ENCODE measurements at places on chromosomes 1 and 21.

DNA sequence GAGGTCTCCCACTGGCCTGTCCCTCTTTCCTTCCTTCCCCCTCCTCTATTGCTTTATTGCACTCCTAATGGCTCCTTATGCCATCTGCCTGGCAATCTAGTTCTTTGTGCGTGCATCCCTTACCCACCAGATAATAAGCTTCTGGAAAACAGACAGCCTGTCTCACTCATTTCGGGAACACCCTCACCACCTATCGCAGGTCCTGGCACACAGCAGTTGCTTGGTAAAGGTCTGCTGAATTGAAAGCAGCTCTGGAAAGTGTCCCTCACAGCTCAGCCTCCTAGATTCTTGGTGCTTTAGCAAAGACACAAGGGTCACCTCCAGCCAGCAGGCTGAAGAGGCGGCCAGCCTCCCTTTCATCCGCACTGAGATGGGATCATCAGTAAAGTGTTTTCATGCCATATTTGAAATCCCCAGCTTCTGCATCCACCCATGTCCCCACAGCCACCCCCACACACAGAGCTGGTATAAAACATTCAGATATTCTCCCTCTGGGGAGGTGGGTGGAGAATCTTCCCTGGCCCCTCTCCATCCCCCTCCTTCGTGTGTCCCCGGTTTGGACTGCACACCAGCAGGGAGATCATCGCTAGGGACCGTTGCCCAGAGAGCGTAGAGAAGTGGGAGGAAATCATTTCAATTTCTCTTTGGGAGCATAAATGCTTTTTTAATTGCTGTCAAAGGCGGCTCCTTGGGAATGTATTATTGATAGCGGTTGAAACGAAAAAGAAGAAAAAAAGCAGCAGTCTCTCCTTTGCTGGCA lies 29.1 kb upstream of the ATP2B4 start:
- DNase-seq, result no peak

GRCh38 chr1:221780175-221780574 lies 38.3 kb upstream of the DUSP10 start:
- no peak for DNase-seq

DNA sequence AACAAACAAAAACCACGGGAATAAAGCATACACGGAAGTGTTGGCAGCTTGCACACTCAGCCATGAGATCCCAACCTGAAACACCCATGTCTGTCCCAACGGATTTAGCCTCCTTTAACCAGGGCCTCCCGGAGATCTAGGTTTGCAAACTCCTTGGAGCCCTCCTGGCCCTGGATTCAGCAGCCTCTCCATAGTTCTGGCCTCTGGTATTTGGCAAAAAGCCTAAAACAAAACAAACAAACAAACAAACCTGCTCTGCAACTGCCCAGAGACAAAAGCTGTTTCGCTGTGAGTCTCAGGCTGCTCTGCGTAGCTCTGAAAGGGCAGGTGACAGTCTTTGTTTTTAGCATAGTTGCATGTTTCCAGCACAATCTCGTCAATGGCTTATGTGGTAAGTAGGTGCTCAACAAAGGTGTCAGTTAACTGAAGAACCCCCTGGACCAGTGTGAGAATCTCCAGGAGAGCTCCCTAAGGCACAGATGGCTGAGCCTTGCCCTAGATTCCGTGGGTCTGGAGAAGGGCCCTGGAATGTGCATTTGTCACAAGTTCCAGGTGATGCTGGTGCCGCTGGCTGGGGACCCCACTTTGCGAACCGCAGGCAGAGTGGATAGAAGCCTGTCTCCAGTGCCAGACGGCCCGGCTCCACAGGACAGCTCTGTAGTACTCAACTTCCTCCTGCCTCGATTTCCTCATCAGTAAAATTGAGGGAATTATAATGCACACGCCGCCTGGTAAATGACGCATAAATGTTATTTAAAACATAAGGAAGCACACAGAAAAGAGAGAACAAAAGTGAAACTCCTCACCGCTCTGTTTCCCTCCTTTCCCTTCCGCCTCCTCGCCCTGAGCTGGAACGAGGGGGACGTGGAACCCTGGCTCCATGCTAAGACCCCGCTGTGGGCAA lies 86.2 kb downstream of the RIPK4 start:
- no peak for DNase-seq

DNA sequence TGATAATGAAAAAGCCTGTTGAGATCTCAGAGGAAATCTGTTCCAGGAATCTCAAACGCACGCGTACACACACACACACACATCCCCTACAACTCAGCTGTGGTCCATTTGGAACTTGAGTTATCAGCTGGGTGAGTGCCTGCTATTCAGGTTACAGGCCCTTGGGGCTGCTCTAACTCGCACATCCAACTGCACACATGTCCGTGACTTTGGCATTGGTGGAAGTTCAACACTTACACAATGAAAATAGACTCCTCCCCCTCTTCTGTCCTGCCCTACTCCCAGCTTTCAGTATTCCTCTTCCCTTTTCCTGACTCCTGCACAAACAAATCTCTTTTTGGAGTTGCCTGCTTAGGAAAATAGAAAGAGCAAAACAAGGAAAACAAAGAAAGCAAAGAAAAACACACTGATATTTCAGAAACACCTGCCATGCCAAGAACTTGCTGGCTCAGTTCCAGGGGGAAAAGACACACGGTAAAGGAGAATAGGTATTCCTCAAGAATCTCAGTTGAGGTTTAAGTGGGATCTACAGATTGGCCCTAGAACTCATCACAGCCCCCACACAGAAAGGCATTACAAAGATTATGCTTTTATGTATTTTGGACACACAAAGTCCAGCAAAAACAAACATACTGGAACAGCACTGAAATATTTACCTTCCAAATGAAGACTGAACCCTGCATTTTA lies 140.9 kb downstream of the TGFBR3 start:
- DNase-seq, result no peak

DNA sequence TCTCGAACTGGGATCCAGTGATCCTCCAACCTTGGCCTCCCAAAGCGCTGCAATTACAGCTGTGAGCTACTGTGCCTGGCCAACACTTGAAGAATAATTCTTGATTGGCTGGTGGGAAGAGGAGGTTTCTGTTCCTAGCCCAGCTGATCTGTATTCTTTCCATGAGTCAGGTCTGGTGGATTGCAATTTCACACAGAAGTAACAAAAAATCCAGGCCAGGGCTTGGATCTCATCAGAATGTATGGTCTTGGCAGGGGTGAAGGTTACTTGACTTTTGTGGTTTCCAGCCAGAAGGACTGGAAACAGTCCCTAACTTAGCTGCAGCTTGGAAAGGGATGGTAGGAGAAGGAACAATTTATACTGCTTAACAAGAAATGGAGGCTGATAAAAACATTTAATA lies 5.1 kb upstream of the HP1BP3 start:
- no peak for DNase-seq

DNA sequence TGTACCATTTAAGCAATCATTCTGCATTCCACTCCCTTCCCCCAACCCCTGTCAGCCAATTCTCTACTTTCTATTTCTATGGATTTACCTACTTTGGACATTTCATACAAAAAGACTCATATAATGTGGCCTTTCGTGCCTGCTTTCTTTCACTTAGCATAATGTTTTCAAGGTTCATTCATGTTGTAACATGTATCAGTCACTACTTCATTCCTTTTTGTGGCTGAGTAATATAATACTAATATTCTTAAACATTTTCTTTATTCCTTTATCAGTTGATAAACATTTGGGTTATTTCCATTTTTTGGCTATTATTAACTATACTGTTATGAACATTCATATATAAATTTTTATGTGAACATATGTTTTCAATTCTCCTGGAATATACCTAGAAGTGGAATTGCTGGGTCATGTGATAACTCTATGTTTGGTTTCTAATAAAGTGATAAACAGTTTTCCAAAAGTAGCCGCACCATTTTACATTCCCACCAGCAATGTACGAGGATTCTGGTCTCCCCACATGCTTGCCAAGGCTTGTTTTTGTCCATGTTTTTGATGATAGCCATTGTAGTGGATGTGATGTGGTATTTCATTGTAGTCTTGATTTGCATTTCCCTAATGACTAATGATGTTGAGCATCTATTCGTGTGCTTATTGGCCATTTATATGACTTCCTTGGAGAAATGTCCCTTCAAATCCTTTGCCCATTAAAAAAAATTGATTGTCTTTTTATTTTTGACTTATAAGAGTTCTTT lies 61.9 kb upstream of the GNG12 start:
- no peak for DNase-seq

- DNase-seq, result no peak
These were observed 13.4 kb upstream of the ACBD3 start for GRCh38 chr1:226199971-226200370.

DNA sequence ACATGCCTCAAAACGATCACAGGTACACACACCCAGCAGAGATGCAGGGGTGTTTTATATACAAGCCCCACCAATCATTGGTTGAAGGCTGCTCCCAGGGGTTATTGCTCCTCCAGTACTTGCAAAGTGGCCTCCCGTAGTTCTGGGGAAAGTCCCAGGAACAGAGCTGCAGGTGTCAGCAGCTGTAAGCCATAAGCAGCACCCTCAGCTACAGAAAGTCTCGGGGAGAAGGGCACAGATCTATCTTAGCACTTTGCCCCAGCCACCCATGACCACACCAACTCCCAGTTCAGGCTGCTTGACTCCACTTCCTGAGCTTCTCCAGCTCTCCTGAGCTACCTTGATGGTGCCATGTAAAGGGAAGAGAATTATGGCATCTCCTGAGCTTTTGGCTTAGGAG lies 222.7 kb upstream of the GJB5 start:
- no peak for DNase-seq

DNA sequence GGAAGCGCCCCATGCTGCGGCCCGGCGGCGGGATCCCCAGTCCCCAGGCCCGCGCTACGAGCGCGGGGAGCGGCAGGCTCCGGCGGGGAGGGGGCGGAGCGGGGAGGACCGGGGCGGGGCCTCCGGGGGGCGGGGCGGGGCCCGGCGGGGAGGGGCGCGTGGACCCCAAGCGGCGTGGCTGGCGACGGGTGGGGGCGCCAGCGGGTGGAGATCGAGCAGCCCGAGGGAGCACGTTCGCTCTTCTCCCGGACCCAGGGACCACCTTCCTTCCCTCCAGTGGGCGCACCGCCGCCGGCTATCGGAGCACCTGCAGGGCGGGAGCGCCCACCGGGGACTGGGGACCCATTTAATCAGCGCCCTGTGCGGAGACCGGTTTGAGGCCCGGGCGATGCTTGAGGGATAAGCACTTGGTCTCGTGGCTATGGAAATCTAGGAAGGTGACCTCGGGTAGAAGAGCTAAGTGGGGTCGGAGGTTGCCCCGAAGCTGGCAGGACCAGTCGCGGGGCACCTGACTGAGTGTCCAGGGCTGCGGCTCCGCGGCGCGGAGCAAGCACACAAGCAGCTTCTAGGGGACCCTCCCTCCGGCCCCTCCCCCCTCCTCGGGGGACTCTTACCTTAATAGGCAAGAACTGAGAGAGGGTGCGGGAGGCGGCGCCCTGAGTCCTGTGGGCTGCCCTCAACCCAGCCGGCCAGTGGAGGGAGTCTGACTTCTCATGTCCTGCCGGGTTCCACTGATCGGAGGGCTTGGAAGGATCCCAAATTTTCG lies at the start of gene TSPAN2:
Gene TSPAN2 (minus strand): TSS at position 84 of the 766 bp plus-strand sequence. CDS start 71 bp downstream, at position 13.
- DNase-seq, result peak; percentile 75

GRCh38 chr1:61208172-61208571 lies 125.8 kb downstream of the NFIA start:
- no peak for DNase-seq

- no peak for DNase-seq
These were observed 5.9 kb downstream of the CLCA2 start for GRCh38 chr1:86429835-86430234.

DNA sequence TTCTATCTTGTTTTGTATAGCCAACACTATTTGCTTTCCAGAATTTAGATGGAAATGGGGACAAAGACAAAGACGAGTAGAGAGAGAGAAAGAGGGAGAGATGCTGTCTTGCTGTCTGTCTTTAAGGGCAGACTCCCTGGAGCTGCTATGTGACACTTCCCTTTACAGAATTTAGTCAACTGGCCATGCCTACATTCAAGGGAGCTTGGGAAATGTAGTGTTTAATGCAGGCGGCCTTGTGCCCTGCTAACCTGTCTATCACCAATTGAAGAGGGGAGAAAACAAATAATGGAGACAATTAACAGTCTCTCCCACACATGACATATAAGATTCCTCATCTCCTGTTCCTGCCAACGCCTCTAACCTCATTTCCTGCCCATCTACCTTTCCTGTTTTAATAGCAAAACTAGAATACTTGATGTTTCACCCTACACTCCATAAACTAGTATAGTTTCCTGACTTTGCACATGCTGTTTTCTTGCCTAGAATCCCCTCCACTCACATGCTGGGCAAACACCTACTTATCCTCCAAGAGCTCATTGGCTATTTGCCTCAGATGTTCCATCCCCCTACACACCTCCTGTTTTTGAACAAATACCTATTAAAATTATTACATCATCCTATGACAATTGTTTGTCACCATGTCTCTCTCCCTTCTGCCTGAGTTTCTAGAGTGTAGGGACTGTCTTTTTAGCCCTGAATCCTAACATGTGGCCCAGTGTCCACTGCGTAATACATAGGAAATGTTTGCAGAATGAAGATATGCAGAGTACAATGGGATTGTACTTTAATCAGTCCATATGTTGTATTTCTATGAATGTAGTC lies 117.2 kb downstream of the SLC25A24 start:
- no peak for DNase-seq

DNA sequence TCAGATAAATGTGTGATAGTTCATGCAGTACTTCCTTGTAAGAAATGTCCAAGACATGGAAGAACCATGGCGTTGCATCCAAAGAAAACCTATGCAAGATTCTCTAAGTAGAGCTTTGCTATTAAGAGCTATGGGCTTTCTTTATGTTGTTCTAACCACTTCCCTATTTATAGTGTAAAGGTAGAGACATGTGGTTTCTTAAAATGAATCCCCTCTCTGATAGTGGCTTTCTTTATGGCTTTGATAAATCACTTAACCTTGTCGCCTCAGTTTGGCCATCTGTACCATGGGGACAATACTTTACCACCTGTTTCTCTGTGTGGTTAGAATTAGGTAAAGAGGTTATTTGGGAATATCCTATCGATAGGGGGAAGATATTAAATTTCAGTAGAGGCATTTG lies 305.5 kb downstream of the NFIA start:
- no peak for DNase-seq
